Mesothelial cell of epicardium (in vitro differentiated cells): ENCODE measurements at places on chromosomes 5 and 9.

GRCh38 chr9:82498541-82499317 lies 510.2 kb downstream of the SPATA31D1 start:
- no peaks in the 10 kb centered on the region for H3K4me1 ChIP-seq
- H3K27ac ChIP-seq = peak overlapping the region; percentile 13
- H3K36me3 ChIP-seq = peaks cover 10% of the 10 kb centered on the region
- no peak for DNase-seq
- H3K27me3 ChIP-seq = no peaks in the 10 kb centered on the region

DNA sequence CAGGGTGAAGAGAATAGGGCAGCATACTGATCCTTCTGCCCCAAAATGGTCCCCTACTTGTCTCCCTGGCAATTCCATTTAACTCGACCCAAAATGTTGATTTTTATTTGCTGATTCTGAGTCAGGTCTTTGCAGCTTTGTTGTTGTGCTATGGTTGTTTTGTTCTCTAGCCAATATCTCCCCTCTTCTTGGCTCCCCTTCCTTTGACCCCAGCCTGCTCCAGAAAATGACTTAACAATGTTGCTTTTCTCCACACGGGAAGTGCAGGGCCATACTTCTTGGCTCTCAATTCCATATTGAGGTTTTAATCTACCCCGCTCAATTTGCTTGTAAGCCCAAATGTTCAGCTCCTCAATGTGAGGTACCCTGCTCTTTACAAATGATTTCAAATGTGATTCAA lies 330.0 kb downstream of the RASEF start:
- H3K4me1 ChIP-seq = peaks cover 10% of the 10 kb centered on the region
- H3K36me3 ChIP-seq = no peaks in the 10 kb centered on the region
- DNase-seq = no peak

DNA sequence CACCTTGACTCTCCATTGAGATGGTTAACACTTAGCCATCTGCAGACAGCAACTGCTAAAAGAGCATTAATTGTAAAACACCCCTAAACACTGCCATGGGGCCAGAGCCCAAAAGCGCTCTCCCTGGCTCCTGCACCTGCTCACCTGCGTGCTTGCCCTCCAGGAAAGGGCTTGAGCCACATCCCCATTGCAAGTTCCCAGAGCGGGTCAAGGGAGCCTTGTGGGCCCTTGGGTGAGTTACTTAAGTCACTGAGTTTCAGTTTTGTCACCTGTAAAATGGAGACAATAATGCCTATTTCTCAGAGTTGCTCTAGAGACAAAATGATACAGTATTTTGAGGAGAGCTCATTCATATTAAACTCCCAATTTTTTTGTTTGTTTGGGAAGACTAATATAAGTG lies 967.8 kb downstream of the PTPRD start:
- no peak for DNase-seq
- peaks cover 47% of the 10 kb centered on the region for H3K4me1 ChIP-seq
- H3K27ac ChIP-seq = no peak overlapping the region

GRCh38 chr9:87714819-87715218 lies 11.1 kb upstream of the CTSL start:
- H3K36me3 ChIP-seq = no peaks in the 10 kb centered on the region
- H3K27me3 ChIP-seq = no peaks in the 10 kb centered on the region
- H3K4me1 ChIP-seq = peaks cover 40% of the 10 kb centered on the region
- peak overlapping the region; percentile 78 for H3K27ac ChIP-seq
- no peak overlapping the region for H3K4me3 ChIP-seq
- no peak for DNase-seq

GRCh38 chr5:148267962-148268361 lies 632 bp upstream of the SPINK13 start:
- no peaks in the 10 kb centered on the region for H3K36me3 ChIP-seq
- H3K27me3 ChIP-seq = no peaks in the 10 kb centered on the region
- no peak for DNase-seq

DNA sequence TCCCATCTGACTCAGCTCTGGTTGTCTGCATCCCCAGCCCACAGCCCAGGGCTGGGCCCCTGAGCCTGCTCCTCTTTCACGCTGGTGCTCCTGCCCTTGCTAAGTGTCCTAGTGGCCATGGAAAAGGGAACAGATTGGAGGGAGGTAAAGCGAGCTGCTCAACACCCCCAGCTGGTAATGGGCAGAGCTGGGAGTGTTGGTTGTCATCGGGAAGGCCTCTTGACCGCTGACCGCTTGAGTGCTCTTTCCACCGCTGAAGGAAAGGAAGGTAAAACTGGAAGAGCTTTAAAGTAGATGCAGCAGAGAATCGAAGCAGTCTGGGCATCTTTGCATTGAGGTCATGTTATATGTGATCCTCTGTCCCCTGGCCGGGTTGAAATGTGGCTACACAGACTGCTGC lies 60.2 kb downstream of the CRB2 start:
- no peaks in the 10 kb centered on the region for H3K27me3 ChIP-seq
- DNase-seq = no peak
- no peak overlapping the region for H3K27ac ChIP-seq
- no peak overlapping the region for H3K4me3 ChIP-seq
- H3K4me1 ChIP-seq = no peaks in the 10 kb centered on the region

GRCh38 chr9:104808035-104808614 lies 44.2 kb downstream of the NIPSNAP3B start:
- H3K4me1 ChIP-seq = peaks cover 2% of the 10 kb centered on the region
- no peak overlapping the region for H3K27ac ChIP-seq
- H3K4me3 ChIP-seq = no peak overlapping the region
- peaks cover 43% of the 10 kb centered on the region for H3K36me3 ChIP-seq

GRCh38 chr5:149481485-149481884 lies 69.8 kb downstream of the CSNK1A1 start:
- no peak for DNase-seq
- H3K4me3 ChIP-seq = no peak overlapping the region
- no peaks in the 10 kb centered on the region for H3K36me3 ChIP-seq
- H3K4me1 ChIP-seq = peaks cover 12% of the 10 kb centered on the region

GRCh38 chr5:59079622-59080620 lies 497.0 kb downstream of the RAB3C start:
- no peaks in the 10 kb centered on the region for H3K27me3 ChIP-seq
- H3K36me3 ChIP-seq = peaks cover 2% of the 10 kb centered on the region
- H3K27ac ChIP-seq = peak overlapping the region; percentile 31
- DNase-seq = no peak

- no peak for DNase-seq
- peak overlapping the region; percentile 63 for H3K27ac ChIP-seq
- H3K27me3 ChIP-seq = no peaks in the 10 kb centered on the region
- H3K4me3 ChIP-seq = no peak overlapping the region
Observed at GRCh38 chr9:5947912-5948311, 57.2 kb downstream of the MLANA start.

GRCh38 chr5:158819840-158820620 lies 279.7 kb downstream of the EBF1 start:
- H3K36me3 ChIP-seq = no peaks in the 10 kb centered on the region
- H3K4me1 ChIP-seq = no peaks in the 10 kb centered on the region
- no peak overlapping the region for H3K27ac ChIP-seq
- H3K4me3 ChIP-seq = no peak overlapping the region
- peaks cover 53% of the 10 kb centered on the region for H3K27me3 ChIP-seq
- DNase-seq = no peak

- H3K4me3 ChIP-seq = no peak overlapping the region
- peaks cover 62% of the 10 kb centered on the region for H3K27me3 ChIP-seq
- DNase-seq = no peak
- peaks cover 14% of the 10 kb centered on the region for H3K4me1 ChIP-seq
- no peak overlapping the region for H3K27ac ChIP-seq
Observed at GRCh38 chr5:169548315-169548714, 35.3 kb upstream of the SPDL1 start.

DNA sequence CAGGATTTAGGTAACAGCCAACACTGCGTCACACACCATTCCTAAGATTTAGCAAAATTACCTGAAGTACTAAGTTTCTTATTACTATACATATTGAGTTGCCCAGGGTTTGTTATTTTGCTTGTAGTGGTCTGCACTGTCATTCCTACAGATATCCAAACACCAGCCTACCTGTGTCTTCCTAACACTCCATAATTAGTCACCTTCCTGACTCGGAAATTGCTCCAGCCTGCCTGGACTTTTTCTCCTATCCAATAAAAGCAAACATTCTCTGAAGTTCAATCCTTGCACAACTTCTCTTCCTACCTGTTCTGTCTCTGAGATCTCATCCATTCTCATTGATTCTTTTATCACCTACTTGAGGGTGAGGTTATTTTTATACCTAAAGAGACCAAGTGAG lies 243.9 kb downstream of the NR2F1-AS1 start:
- no peaks in the 10 kb centered on the region for H3K27me3 ChIP-seq
- H3K36me3 ChIP-seq = peaks cover 3% of the 10 kb centered on the region
- DNase-seq = no peak
- H3K27ac ChIP-seq = no peak overlapping the region
- H3K4me3 ChIP-seq = no peak overlapping the region
- no peaks in the 10 kb centered on the region for H3K4me1 ChIP-seq

GRCh38 chr9:77710316-77710715 lies 62.2 kb upstream of the GNA14 start:
- no peak overlapping the region for H3K4me3 ChIP-seq
- no peak overlapping the region for H3K27ac ChIP-seq
- H3K27me3 ChIP-seq = no peaks in the 10 kb centered on the region
- H3K4me1 ChIP-seq = peaks cover 36% of the 10 kb centered on the region
- no peak for DNase-seq
- H3K36me3 ChIP-seq = peaks cover 19% of the 10 kb centered on the region

DNA sequence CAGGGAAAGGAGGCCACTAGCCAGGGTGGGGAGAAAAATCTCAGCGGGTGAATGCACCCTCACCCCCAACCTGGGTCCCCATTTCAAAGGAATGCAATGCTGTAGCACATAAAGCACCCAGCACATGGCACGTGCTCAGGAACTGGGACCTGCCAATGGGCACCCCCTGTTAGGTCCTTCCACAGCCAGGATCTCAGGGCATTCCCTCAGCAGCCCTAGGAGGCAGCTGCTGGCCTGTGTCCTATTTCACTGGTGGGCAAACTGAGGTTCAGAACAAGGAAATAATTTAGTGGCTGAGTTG lies 8.8 kb downstream of the DNM1 start:
- H3K36me3 ChIP-seq = no peaks in the 10 kb centered on the region
- H3K27me3 ChIP-seq = no peaks in the 10 kb centered on the region
- no peak for DNase-seq
- H3K27ac ChIP-seq = no peak overlapping the region
- peaks cover 18% of the 10 kb centered on the region for H3K4me1 ChIP-seq

GRCh38 chr9:4126184-4126865 lies 173.5 kb downstream of the GLIS3 start:
- peaks cover 4% of the 10 kb centered on the region for H3K36me3 ChIP-seq
- H3K4me1 ChIP-seq = peaks cover 14% of the 10 kb centered on the region
- H3K27me3 ChIP-seq = no peaks in the 10 kb centered on the region
- H3K27ac ChIP-seq = peak overlapping the region; percentile 48
- DNase-seq = no peak

DNA sequence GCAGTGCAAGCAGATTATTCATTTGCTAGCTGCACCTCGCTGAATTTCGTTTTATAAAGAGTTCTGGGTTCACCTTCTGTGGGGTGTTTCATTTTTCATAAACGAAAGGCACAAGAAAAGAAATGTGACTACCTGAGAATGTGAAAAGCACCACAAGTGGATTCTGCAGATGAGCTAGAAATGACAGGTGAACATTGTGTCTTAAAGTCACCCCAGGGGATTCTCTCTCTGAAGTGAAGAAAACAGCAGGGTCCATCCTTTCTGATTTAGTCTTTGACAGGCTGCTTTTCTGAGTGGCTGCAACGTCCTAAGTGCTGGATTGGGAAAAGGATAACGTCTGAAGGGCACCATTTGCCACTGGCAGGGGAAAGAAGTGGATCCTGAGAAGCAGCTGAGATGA lies 469.3 kb downstream of the SPATA31D1 start:
- no peak for DNase-seq
- peaks cover 13% of the 10 kb centered on the region for H3K4me1 ChIP-seq
- no peak overlapping the region for H3K4me3 ChIP-seq
- H3K36me3 ChIP-seq = no peaks in the 10 kb centered on the region
- H3K27me3 ChIP-seq = no peaks in the 10 kb centered on the region

DNA sequence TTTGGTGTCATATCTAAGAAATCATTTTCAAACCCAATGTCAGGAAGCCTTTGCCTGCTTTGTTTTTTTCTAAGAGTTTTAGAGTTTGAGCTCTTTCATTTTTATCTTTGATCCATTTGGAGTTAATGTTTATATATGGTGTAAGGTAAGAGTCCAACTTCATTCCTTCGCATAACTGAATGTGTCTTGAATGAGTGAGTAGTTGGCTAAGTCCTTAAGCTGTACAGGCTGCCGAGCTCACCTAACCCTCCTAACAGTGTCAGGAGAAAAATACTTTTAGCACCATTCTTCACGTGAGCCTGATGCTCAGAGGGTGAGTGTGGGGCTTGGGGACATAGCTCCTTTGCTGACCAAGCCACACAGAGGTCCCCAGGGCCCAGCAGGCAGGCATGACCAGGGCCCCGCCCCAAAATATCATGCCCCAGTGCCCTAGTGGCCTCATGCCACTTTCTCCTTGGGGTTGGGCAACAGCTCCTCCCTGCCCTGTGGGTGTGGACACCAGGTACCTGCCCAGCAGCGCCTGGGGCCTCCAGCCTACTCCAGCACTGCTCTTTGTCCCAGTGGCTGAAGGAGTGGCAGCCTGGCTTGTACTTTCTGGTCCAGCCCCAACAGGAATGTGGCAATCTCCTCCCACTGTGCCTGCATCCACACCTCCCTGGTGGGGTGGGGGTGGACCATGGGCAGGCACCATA lies 17.2 kb downstream of the PPARGC1B start:
- no peaks in the 10 kb centered on the region for H3K27me3 ChIP-seq
- no peak for DNase-seq

GRCh38 chr9:123761905-123762605 lies 167.9 kb downstream of the DENND1A start:
- H3K4me3 ChIP-seq = no peak overlapping the region
- peaks cover 2% of the 10 kb centered on the region for H3K36me3 ChIP-seq
- H3K27ac ChIP-seq = no peak overlapping the region
- H3K4me1 ChIP-seq = peaks cover 16% of the 10 kb centered on the region
- no peak for DNase-seq
- H3K27me3 ChIP-seq = no peaks in the 10 kb centered on the region

GRCh38 chr9:12778389-12778788 lies 3.6 kb downstream of the LURAP1L start:
- peaks cover 31% of the 10 kb centered on the region for H3K36me3 ChIP-seq
- peak overlapping the region; percentile 92 for H3K4me3 ChIP-seq
- peak overlapping the region; percentile 90 for H3K27ac ChIP-seq

GRCh38 chr5:33260098-33260497 lies 180.7 kb upstream of the TARS1 start:
- H3K4me1 ChIP-seq = peaks cover 5% of the 10 kb centered on the region
- no peak overlapping the region for H3K4me3 ChIP-seq
- peaks cover 8% of the 10 kb centered on the region for H3K36me3 ChIP-seq
- no peak for DNase-seq

- H3K27ac ChIP-seq = no peak overlapping the region
- H3K4me3 ChIP-seq = no peak overlapping the region
- H3K4me1 ChIP-seq = peaks cover 9% of the 10 kb centered on the region
- no peaks in the 10 kb centered on the region for H3K36me3 ChIP-seq
Observed at GRCh38 chr5:5781335-5781734, 358.9 kb downstream of the ICE1 start.

- no peak overlapping the region for H3K4me3 ChIP-seq
- H3K36me3 ChIP-seq = no peaks in the 10 kb centered on the region
- H3K4me1 ChIP-seq = no peaks in the 10 kb centered on the region
- no peak for DNase-seq
Observed at GRCh38 chr9:72154468-72155285, 5.4 kb downstream of the GDA start.
